ENCODE measurements at places on chromosomes 1 and 21. TPM values are rescaled to one million over a fixed set of nuclear protein-coding genes. Genes with fewer than 3 reads are reported as not detected.

GRCh38 chr1:17914987-17915386, 159.9 kb downstream of the ACTL8 start:
- no peak for DNase-seq

GRCh38 chr1:202112859-202113689, 9.6 kb upstream of the GPR37L1 start:
- DNase-seq, result no peak

ZYG11A gene
- not detected for total RNA-seq

GFI1 gene
- total RNA-seq, result not detected

GRCh38 chr1:46812065-46812963, 13.5 kb downstream of the CYP4B1 start:
- no peak for DNase-seq

GRCh38 chr1:204572923-204573922, 57.0 kb downstream of the MDM4 start:
- no peak for DNase-seq

- no peak for DNase-seq
Measured at GRCh38 chr1:63920154-63921117, 146.6 kb downstream of the ROR1 start.

SLAMF1 gene
- not detected for total RNA-seq
